WTC11 (cell line): ENCODE measurements at places on chromosomes 16 and 17. TPM values are rescaled to one million over a fixed set of nuclear protein-coding genes. Genes with fewer than 3 reads are reported as not detected.

DNA sequence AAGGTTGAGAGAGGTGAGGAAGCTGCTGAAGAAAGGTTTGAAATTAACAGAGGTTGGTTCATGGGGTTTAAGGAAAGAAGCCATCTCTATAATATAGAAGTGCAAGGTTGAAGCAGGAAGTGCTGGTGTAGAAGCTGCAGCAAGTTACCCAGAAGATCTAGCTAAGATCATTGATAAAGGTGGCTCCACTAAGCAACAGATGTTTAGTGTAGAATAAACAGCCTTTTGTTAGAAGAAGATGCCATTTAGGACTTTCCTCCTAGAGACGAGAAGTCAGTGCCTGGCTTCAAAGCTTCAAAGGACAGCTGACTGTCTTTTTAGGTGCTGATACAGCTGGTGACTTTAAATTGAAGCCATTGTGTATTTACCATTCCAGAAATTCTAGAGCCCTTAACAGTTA is 29.3 kb downstream of the GOSR1 start:
- no peak for DNase-seq

Gene TP53TG3B
- total RNA-seq = not detected in 3 replicates

Gene ABCA6
- not detected in 3 replicates for total RNA-seq

Gene MT1H
- 122 to 164 TPM (median 159 TPM) in 3 replicates for total RNA-seq

Gene TMIGD1
- total RNA-seq = not detected in 3 replicates

GRCh38 chr16:57044931-57045693 is 47.3 kb upstream of the CPNE2 start:
- no peak for DNase-seq

Gene EFCAB13
- total RNA-seq = 3.5 to 10.1 TPM (median 8.7 TPM) in 3 replicates

Gene SLC16A5
- total RNA-seq = 32.4 to 33.5 TPM (median 33.1 TPM) in 3 replicates

DNA sequence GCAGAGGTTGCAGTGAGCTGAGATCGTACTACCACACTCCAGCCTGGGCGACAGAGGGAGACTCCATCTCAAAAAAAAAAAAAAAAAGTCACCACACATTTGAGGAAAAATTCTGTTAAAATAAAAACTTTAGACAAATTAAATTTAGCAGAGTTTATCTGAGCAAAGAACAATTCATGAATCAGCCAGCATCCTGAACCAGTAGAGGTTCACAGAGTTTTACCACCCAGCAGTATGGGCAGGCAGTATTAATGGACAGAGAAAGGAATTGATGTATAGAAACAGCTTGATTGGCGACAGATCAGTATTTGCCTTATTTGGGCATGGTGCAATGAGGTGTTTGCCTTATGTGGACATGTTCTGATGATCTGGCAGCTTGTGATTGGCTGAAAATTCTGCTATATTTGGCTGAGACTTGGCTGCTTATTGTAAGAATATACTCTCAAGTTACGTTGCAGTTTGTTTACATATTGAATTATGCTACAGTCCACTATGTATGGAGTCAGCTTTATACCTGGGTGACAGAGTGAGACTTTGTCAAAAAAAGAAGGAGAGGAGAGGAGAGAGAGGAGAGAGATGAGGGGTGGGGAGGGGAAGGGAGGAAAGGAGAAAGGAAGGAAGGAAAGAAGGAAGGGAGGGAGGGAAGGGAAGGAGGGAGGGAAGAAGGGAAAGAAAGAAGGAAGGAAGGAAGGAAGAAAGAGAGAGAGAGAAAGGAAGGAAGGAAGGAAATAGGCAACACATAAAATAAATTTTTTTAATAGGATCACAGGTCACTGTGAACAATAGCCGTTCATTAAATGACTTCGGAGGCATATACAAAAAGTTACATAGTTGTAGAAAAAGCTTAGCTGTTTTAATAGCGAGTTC is 14.6 kb downstream of the ABCC3 start:
- no peak for DNase-seq

Gene HOXB13
- total RNA-seq = 1.6 to 2.8 TPM (median 1.7 TPM) in 3 replicates

- DNase-seq = no peak
These were observed 140.1 kb downstream of the CYLD start for GRCh38 chr16:50881956-50882355.

- no peak for DNase-seq
These were observed 1.4 kb downstream of the CDH11 start for GRCh38 chr16:65120461-65120830.

DNA sequence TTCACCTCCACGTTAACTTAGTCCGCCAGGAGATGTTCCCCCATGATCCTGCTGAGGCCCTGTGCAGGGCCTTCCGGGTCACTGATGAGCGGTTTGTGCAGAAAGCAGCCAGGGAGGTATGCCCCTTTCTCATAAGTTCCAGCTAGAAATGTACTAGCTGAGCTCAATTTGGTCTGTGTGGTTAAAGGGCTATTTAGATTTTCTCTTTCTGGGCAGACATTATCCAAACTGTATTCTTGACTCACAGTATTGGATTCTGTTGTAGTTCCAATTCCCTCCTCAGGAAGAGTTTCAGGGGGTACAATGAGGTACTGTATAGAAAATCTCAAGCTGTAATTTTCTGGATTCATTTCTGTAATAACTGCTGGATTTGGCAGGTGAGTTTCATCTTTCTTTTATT is 137.1 kb downstream of the TRIM37 start:
- no peak for DNase-seq

- DNase-seq = no peak
These were observed 24.1 kb upstream of the BCAS3 start for GRCh38 chr17:60653569-60653968.

- DNase-seq = no peak
These were observed 40.6 kb downstream of the MIS12 start for GRCh38 chr17:5526821-5527598.

GRCh38 chr17:68431661-68432071 is 25.6 kb downstream of the WIPI1 start:
- peak; percentile 42 for DNase-seq

Gene PPP1R27
- total RNA-seq = not detected in 3 replicates

- no peak for DNase-seq
These were observed 4.6 kb downstream of the QPRT start for GRCh38 chr16:29683543-29684090.

Gene HSPB9
- total RNA-seq = 0.30 to 0.57 TPM (median 0.46 TPM) in 3 replicates

GRCh38 chr16:85570213-85570734 is 42.8 kb upstream of the GSE1 start:
- no peak for DNase-seq

- peak; percentile 94 for DNase-seq
These were observed 3.9 kb downstream of the SPATA20 start for GRCh38 chr17:50550661-50551432.

- no peak for DNase-seq
These were observed 44.9 kb upstream of the FOXF1 start for GRCh38 chr16:86465434-86465833.

GRCh38 chr17:33986566-33986965 is 268.5 kb upstream of the CCL2 start:
- DNase-seq = no peak

Gene HOXB1
- total RNA-seq = 0.41 to 0.63 TPM (median 0.55 TPM) in 3 replicates

DNA sequence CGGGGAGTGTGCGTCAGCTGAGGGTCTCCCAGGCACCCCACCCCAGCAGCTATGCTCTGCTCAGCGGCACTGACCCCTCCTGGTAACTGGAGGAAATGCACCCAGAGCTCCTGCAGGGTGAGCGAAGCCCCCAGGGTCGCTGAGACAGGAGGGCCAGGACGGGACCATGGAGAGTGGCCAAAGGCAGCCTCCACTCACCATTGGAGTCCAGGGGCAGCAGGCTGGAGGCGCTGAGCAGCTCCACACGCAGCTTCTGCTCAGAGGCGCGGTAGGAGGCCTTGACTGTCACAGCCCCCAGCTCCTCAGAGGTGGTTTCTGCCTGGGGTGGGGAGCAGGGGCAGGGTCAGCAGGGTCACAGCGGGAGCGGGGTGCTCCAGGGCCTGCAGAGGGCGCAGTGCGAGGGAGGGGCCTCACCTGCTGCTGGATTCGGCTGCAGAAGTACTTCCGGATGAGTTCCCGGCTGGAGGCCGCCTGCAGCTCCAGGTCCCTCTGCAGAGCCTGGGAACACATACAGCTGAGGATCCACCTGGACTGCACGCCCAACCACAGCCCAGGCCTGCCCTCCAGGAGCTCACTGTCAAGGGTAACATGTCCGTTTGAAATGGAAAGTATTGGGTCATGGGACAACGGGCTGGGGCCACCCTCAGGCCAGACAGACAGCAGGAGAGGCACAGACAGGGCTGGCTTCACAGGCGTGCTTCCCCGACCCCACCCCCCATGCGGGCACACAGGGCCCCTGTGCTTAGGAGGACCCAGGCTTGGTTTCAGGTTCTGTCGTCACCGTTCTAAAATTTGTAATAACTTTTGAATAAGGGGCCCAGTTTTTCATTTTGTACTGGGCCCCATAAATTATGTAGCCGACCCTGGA is 13.8 kb downstream of the UNC13D start:
- peak; percentile 85 for DNase-seq

DNA sequence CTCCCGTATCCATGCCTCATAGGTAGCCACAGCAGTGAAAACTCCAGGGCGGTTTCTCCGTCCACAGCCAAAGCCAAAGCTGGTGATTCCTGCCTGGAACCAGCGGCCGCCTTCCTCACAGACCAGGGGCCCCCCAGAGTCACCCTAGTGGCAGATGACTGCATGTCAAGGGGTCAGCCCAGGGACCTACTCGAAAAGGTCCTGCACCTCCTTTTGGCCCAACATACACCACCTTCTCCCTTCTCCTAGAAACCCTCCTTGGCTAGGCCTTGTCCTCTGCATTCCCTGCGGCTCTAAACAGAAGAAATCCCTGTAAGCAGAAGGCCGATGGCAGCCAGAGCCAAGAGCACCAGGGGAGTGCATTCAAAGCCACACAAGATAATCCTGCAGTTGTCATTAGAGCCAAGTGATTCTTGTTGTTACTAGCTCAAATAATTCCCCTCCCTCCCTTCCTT is 6.1 kb downstream of the PRSS36 start:
- DNase-seq = peak; percentile 51

DNA sequence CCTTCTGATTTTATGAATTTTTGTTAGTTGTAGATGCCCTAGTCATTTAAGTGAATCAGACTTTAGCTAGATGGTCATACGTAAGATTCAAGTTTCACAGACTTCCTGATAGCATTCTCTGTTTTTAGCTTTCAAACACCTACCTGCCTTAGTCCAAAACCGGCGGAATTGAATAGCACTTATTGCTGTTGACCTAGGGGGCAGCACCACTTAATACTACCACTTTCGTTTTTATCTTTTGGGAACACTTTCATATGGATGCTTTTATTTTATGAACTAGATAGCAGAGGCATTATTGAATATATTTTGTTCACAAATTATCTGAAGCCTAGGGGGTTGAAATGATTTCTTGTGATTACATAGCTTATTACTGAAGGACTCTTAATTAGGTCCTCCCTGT is 31.5 kb downstream of the TADA2A start:
- no peak for DNase-seq

- DNase-seq = no peak
These were observed 1.8 kb downstream of the SALL1 start for GRCh38 chr16:51149251-51149661.

Gene NTN1
- total RNA-seq = 3.0 to 5.5 TPM (median 3.1 TPM) in 3 replicates

DNA sequence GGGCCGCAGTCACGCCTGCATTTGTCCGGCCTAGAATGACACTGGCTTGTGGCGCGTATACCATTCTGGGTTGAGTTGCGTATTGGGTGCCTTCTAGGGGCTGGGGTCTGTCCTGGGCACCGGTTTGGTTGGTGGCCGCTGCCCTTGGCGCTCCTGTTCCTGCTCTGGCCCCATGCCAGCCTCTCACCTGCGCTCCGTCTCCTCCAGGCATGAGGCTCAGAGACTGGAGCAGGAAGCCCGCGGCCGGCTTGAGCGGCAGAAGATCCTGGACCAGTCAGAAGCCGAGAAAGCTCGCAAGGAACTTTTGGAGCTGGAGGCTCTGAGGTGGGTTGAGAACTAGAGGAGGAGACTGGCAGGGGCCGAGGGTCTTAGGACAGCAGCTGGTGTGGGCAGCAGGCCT is 17.4 kb downstream of the CDIPT start:
- DNase-seq = no peak

DNA sequence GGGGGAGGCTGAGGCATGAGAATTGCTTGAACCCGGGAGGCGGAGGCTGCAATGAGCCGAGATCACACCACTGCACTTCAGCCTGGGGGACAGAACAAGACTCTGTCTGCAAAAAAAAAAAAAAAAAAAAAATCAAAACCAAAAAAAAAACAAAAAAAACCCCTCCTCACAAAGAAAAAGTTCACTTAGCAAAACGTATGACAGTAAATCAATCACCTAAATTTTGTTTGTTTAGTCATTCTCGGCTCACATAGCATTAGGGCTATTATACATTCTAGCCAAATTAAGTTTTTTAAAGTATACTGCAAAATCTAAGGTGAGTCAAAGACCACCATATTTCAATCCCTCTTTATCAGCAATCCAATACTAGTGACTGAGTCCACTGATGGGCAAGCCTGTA is 5.7 kb downstream of the ZNF652 start:
- no peak for DNase-seq

DNA sequence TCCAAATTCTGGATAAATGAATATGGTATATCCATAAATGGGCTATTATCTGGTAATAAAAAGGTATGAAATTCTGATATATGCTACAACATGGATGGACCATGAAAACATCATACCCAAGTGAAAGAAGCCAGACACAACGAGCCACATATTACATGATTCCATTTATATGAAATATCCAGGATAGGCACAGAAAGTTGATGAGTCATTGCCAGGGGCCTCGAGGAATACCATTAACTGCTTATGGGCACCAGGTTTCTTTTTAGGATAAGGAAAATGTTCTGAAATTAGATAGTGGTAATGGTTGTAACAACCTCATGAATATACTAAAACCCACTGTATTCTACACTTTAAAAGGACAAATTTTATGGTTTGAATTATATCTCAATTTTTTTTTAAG is 123.2 kb downstream of the PITPNC1 start:
- DNase-seq = no peak

GRCh38 chr17:80862481-80862961 is 129.1 kb upstream of the CHMP6 start:
- DNase-seq = peak; percentile 62

DNA sequence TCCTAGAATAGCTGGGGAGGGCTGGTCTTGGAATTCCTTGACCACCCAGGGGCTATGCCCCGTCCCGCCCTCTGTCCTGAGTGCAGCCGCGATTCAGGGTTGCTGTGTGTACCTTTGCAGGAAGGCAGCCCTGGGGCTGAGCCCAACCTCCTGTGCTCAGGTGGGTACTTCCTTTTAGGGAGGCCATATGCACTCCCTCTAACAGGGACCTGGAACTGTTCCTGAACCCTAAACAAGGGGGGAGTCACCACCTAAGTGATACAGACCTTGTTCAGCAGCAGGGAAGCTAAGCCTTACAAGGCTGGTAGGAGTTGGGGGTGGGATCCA is 24.6 kb downstream of the LLGL2 start:
- DNase-seq = no peak

DNA sequence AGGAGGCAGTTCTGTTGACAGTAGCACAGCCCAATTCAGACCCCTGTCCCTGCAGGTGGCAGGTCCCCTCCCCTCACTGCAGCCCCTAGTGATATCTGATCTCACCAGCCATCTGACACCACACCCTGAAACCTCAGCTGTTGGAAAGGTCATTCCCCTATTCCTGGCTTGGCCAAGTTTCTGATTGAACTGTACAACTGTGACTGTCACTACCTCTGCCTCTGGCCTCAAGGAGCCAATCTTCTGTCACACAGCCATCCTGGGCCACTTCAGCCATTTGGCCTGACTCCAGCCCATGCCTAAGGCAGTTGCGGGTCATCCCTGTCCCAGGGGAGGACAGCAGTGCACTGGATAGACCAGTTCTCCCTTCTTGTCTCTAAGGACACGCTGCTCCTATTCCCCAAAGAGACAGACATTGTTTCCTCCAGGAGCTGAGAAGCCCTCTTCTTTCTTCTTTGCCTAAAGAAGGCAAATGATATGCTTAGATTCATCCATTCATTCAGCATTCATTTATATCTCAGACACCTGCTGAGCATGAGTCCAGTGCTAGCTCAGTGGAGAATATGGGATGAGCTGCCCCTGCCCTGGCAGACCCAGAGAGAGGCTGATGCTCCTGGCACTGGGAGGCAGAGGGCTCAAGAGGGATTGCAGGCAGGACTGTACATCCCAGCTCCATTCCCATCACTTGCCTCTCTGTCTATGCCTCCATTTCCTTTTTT is 4.6 kb upstream of the ALDOA start:
- DNase-seq = no peak
